Myocyte (in vitro differentiated cells): ENCODE measurements at places on chromosomes 1 and 21. TPM values are rescaled to one million over a fixed set of nuclear protein-coding genes. Genes with fewer than 3 reads are reported as not detected.

DNA sequence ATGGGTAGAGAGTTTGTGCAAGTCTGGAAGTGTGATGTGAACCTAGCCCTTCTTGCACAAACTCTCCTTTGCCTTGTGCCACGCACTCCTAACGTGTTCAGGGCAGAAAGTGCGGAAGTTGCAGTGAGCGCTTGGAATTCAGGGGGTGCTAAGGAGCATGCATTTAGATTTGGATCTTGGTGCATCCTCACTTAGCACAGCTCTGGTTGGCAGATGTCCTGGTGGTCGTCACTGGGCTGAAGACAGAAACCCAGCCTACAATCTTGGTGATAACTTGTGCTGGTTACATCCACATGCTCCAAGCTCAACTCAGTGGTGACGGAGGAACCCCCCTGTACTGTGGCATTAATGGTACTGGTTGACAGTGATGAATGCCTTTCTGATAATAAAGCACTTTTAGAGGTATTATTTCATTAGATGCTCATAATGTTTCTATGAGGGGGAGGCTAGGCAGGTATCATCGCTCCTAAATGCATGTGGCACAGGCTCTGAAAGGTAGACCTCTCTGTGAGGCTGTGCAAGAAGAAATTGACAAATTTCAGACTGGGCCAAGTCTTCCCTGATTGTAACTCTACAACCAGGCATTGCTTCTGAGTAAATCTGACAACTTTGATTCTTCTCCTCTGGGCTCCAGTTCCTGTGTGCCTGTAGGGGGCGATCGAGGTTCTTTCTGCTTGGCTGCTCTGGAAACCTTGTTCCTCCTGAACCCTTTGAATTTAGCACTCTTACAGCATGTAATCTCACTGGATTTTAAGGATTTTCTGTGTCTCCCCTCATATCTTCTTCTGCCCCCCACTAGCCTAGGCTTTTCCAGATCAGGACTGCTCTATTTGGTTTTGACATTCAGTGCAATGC is 40.6 kb downstream of the MAPKAPK2 start:
- no peak for DNase-seq

The LDLRAD1 gene
- total RNA-seq = not detected in 2 replicates

DNA sequence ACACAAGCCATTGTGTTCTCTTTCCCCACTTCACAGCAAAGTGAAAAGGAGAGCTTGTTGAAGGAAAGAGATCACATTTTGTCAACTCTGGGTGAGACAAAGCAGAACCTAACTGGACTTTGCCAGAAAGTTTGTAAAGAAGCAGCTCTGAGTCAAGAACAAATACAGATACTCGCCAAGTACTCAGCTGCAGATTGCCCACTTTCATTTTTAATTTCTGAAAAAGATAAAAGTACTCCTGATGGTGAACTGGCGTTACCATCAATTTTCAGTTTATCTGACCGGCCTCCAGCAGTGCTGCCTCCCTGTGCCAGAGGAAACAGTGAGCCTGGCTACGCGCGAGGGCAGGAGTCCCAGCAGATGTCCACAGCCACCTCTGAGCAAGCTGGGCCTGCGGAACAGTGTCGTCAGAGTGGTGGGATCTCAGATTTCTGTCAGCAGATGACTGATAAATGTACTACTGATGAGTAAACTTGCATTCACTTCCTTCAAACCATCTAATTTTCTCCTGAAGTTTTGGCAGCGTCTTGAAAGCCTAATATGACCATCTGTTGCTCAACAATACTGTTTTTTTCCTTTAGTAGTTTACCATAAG is 43.7 kb downstream of the BACH1 start:
- peak; percentile 89 for DNase-seq

The C1orf87 gene
- total RNA-seq = 0.35 and 0.36 TPM in 2 replicates

DNA sequence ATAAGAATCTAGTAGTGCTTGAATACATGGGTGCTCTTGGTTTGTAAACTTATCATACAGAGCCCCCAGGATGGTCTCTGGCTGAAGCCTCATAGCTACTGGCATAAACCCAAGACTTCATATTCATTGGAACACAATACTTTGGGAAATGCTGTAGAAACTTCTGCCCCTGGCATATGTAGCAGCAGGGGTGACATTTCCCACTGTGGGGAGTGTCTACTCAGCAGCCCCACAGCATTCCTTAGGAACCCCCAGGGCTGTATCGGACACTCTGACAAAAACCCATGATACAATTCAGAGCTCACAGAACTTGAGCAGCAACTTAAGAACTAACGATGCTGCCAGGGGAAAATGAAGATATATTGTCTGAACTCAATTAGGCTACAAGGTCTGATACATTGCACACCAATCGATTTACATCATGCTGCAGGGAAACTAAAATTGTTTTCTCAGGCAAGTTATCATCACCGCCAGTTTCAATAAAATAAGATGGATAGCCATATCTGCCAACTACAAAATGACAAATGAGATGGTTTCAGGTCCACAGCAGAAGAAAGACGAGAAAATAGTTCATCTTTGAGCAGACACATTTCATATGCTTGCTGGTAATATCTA is 181.1 kb upstream of the GREM2 start:
- DNase-seq = no peak

DNA sequence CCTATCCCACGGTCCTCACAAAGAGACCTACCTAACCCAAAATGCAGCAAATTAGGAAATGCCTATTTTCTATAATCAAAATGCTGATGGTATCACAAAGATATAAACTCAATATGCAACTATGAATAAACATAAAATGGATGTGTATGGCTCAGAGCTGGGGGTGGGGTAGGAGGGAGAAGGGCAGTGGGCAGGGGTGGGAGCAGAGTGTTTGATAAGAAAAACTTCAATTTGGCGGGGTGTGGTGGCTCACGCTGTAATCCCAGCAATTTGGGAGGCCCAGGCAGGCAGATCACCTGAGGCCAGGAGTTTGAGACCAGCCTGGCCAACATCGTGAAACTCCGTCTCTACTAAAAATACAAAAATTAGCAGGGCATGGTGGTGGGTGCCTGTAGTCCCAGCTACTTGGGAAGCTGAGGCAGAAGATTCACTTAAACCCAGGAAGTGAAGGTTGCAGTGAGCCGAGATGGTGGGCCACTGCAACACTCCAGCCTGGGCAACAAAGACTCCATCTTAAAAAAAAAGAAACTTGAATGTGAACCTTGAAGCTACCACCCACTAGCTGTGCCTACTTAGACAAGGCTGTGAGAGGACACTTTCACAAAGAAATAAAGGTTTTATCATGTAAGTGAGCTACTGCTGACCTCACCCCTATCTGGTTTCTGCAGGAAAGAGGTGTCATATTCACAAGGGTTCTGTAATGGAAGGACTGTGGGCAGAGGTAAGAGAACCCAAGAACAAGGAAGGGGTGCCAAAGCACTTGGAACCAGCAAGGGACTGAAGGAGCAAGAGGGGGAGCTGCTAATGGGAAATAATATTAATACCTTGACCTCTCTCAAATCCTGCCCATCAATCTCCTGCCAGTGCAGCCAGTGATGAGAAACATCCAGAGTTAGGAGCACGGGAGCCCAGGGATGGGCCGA is 53.0 kb downstream of the HLCS start:
- peak; percentile 12 for DNase-seq

DNA sequence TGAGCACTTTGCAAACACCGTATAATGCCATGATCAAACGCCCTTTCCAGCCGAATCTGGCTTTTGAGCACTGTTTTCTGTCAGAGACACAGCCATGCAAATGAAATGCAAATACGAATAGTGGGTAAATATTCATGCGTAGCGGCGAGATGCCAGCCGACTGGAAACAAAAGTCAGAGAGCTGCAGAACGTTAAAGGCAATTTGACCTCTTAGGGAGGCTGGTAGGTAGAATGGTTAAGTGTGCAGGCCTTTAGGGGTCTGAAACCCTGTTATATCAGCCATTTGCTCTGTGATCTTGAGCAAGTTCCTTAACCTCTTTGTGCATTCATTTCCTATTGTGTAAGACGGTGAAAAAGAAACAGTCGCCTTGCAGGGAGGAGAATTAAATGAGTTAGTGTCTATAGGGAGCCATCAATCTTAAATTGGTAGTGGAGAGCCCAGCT is 6.5 kb upstream of the SDHB start:
- DNase-seq = no peak

The PROX1 gene
- 6.7 and 8.5 TPM in 2 replicates for total RNA-seq

GRCh38 chr1:222582099-222582774 is 7.5 kb downstream of the TAF1A start:
- DNase-seq = peak; percentile 32

- DNase-seq = peak; percentile 13
Observed at GRCh38 chr21:28447462-28447861, 545.2 kb downstream of the LTN1 start.

- no peak for DNase-seq
Observed at GRCh38 chr1:233905416-233906051, 1.1 kb downstream of the SLC35F3 start.

- DNase-seq = no peak
Observed at GRCh38 chr1:207944571-207944970, 33.6 kb upstream of the CD34 start.
